Prostate gland (tissue), 2 donors: ENCODE measurements at places on chromosomes 12 and 14. TPM values are rescaled to one million over a fixed set of nuclear protein-coding genes. Genes with fewer than 3 reads are reported as not detected.
A peak's percentile ranks its signal among the peaks of the same experiment; 100 is the strongest.

TAS2R19 gene
- total RNA-seq = 6.1 TPM

ACOT2 gene
- total RNA-seq = 37.4 TPM

E2F7 gene
- 0.36 TPM for total RNA-seq

C12orf54 gene
- total RNA-seq = not detected

GPR84 gene
- total RNA-seq = 0.97 TPM

CORO1C gene
- total RNA-seq = 34.9 TPM

TSHR gene
- total RNA-seq = 0.23 TPM

ACSS3 gene
- total RNA-seq = 24.3 TPM

DNA sequence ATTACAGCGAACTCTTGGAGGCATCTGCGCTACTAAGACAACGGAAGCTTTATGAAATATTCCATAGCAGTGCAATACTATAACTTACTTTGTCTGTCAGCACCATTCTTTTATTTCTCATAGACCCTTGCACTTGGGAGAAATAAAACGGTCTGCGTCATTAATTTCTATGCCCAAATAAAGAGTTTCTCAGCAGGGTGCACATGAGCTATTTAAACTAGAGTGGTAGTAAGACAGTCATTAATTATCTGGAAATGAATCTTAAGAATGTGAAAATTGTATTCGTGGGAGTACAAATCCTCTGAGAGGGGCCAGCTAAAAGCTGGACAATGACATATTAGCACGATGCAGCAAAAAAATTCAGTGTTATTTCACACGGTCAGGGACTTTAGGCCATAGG lies 903.4 kb upstream of the FOXG1 start:
- H3K27me3 ChIP-seq = no peaks in the 10 kb centered on the region
- H3K27ac ChIP-seq = no peak overlapping the region
- H3K4me3 ChIP-seq = no peak overlapping the region

- no peak overlapping the region for H3K27ac ChIP-seq
- H3K27me3 ChIP-seq = no peaks in the 10 kb centered on the region
- no peak for DNase-seq
- no peaks in the 10 kb centered on the region for H3K4me1 ChIP-seq
- no peaks in the 10 kb centered on the region for H3K36me3 ChIP-seq
- H3K4me3 ChIP-seq = no peak overlapping the region
Observed at GRCh38 chr12:64797156-64797555, 27.3 kb upstream of the TBC1D30 start.

DNA sequence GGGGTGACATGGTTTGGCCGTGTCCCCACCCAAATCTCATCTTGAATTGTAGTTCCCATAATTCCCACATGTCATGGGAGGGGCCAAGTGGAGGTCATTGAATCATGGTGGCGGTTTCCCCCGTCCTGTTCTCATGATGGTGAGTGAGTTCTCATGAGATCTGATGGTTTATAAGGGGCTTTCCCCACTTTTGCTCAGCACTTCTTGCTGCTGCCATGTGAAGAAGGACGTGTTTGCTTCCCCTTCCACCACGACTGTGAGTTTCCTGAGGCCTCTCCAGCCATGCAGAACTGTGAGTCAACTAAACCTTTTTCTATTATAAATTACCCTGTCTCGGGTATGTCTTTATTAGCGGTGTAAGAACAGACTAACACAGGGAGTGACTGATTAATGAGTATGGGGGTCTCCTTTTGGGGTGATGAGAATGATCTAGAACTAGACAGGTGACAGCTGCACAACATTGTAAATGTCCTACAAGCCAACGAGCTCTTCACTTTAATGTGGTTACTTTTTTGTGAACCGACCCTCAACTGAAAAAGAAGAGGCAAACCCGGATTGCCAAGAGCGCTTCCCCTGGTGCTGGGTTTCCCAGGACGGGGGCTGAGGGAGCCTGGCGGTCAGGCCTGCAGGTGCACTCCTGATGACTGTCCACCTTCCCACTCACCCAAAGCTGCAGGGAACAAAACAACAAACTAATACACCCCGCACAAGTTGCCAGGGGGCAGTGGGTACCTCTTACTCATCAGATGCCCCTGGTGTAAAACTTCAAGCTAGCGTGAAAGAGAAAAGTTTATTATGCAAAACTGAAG lies 90.1 kb downstream of the NCOR2 start:
- H3K27me3 ChIP-seq = no peaks in the 10 kb centered on the region
- H3K4me3 ChIP-seq = no peak overlapping the region

GRCh38 chr12:131943389-131943788 lies 6.4 kb upstream of the EP400 start:
- H3K27me3 ChIP-seq = no peaks in the 10 kb centered on the region
- H3K27ac ChIP-seq = no peak overlapping the region

DNA sequence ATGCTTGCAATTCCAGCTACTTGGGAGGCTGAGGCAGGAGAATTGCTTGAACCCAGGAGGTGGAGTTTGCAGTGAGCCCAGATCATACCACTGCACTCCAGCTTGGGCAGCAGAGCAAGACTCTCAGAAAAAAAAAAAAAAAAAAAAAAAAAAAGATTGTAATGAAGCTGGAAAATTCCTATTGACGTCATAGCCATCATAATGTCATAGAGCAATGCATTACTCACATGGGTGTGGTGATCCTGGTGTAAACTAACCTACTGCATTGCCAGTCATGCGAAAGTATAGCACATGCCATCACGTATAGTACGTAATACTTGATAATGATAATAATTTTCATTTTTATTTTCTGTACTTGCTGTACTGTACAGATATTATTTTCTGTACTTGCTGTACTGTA lies 42.7 kb upstream of the NID2 start:
- H3K36me3 ChIP-seq = no peaks in the 10 kb centered on the region
- H3K4me1 ChIP-seq = peaks cover 3% of the 10 kb centered on the region
- no peak for DNase-seq
- H3K27ac ChIP-seq = no peak overlapping the region
- no peak overlapping the region for H3K4me3 ChIP-seq
- no peaks in the 10 kb centered on the region for H3K27me3 ChIP-seq

- no peaks in the 10 kb centered on the region for H3K27me3 ChIP-seq
- no peak for DNase-seq
- no peak overlapping the region for H3K4me3 ChIP-seq
- H3K4me1 ChIP-seq = no peaks in the 10 kb centered on the region
Observed at GRCh38 chr12:56071648-56072047, 8.3 kb upstream of the ERBB3 start.

GRCh38 chr12:65779091-65779642 lies 45.1 kb upstream of the HMGA2 start:
- no peaks in the 10 kb centered on the region for H3K27me3 ChIP-seq
- no peak overlapping the region for H3K27ac ChIP-seq
- no peaks in the 10 kb centered on the region for H3K4me1 ChIP-seq
- no peak for DNase-seq

GRCh38 chr14:68316078-68316868 lies 476.6 kb downstream of the ZFP36L1 start:
- H3K4me3 ChIP-seq = no peak overlapping the region
- no peak overlapping the region for H3K27ac ChIP-seq
- no peaks in the 10 kb centered on the region for H3K4me1 ChIP-seq
- no peaks in the 10 kb centered on the region for H3K36me3 ChIP-seq
- DNase-seq = no peak

GRCh38 chr14:91310606-91311283 lies 66.2 kb upstream of the GPR68 start:
- H3K4me1 ChIP-seq = no peaks in the 10 kb centered on the region
- no peak overlapping the region for H3K27ac ChIP-seq
- H3K36me3 ChIP-seq = no peaks in the 10 kb centered on the region
- H3K27me3 ChIP-seq = no peaks in the 10 kb centered on the region
- no peak for DNase-seq

- no peak overlapping the region for H3K27ac ChIP-seq
- no peaks in the 10 kb centered on the region for H3K4me1 ChIP-seq
- H3K27me3 ChIP-seq = no peaks in the 10 kb centered on the region
- DNase-seq = no peak
- H3K36me3 ChIP-seq = no peaks in the 10 kb centered on the region
Observed at GRCh38 chr12:100908501-100908900, 113.9 kb downstream of the ANO4 start.

- peak overlapping the region; percentile 84 for H3K27ac ChIP-seq
- H3K36me3 ChIP-seq = no peaks in the 10 kb centered on the region
- H3K4me3 ChIP-seq = peak overlapping the region; percentile 37
- no peak for DNase-seq
- no peaks in the 10 kb centered on the region for H3K4me1 ChIP-seq
Observed at GRCh38 chr14:23183158-23183470, 346 bp downstream of the SLC7A8 start.

GRCh38 chr14:97641827-97642226 lies 844.6 kb downstream of the VRK1 start:
- H3K27me3 ChIP-seq = no peaks in the 10 kb centered on the region
- no peaks in the 10 kb centered on the region for H3K4me1 ChIP-seq
- no peak for DNase-seq
- H3K27ac ChIP-seq = no peak overlapping the region
- H3K36me3 ChIP-seq = no peaks in the 10 kb centered on the region

GRCh38 chr14:88559852-88560251 lies 3.0 kb upstream of the ZC3H14 start:
- no peaks in the 10 kb centered on the region for H3K36me3 ChIP-seq
- H3K4me3 ChIP-seq = no peak overlapping the region
- no peak for DNase-seq

DNA sequence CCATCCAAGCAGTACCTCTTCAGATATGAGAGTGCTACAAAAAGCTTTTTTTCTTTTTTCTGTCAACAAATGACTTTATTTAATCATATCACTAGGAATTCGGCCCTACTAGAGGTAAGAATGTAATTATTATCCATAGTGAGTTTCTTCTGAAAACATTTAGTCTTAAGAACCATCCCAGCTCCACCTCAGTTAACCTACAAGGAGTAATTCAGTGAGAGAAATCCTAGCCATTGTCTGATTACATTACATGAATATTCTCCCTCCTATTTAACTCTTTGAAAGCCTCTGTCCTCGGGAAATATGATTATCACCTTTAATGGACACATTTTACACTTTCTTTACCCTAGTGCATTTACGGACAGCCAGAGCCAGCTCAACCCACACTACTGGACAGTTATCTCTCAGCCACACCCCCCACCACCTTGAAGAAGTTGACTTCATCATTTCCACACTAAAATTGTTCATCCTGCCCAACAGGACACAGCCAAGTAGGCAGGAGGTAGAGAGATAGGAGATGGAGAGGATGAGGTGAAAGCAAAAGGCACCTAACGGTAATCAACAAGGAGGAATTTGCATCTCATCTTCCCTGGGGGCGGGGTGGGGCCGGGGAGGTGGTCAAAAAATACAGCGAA lies 1.3 kb downstream of the PPFIA2 start:
- H3K27ac ChIP-seq = no peak overlapping the region
- no peaks in the 10 kb centered on the region for H3K27me3 ChIP-seq
- no peak for DNase-seq
- no peaks in the 10 kb centered on the region for H3K36me3 ChIP-seq
- H3K4me3 ChIP-seq = no peak overlapping the region
- no peaks in the 10 kb centered on the region for H3K4me1 ChIP-seq

DNA sequence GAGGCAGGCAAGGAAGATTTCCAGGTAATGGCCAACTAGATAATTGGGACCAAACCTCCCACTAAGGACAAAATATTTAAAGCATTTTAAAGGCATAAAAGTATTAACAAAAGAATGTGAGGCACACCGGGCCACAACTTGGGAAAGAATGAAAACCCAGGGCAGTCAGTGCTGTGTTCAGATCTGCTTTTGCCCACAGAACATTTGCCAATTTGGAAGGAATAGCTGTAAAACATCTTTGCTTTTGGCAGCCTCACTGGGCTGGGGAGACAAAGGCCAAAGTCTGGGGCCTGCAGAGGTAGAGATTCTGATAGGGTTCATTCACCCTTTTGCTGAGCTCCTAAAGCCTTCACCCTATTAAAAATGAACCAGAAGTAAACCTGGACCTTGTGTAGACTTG lies 82.3 kb downstream of the SYNE3 start:
- no peak overlapping the region for H3K27ac ChIP-seq
- H3K4me3 ChIP-seq = no peak overlapping the region
- H3K4me1 ChIP-seq = no peaks in the 10 kb centered on the region
- no peak for DNase-seq

- no peaks in the 10 kb centered on the region for H3K4me1 ChIP-seq
- H3K36me3 ChIP-seq = no peaks in the 10 kb centered on the region
- H3K4me3 ChIP-seq = peak within 1 kb of the TSS; percentile 58
- peak within 1 kb of the TSS; percentile 32 for H3K27ac ChIP-seq
Observed at GRCh38 chr12:124993626-124994436, at the start of gene BRI3BP. Gene BRI3BP, plus strand, starts transcription at chr12:124993645. Its CDS starts 146 bp downstream, at chr12:124993791.

DNA sequence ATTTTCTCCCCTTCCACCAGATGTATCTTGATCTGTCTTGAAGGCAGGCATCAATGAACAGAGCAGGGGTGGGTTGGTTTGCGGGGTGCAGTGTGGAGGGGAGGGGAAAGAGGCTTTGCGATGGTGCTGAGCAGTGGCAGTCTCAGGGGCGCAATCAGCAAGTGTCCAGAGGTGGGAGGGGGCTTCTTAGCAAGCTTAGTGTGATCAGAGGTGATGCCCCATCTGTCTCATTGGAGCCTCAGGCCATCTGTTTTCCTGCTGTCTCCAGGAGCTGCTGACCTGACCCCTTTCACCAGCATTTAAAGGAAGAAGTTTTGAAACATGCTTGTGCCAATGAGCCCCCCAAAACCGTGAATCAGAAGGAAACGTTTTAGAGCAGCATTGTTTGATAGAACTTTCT lies 187.7 kb upstream of the LHX5 start:
- H3K36me3 ChIP-seq = no peaks in the 10 kb centered on the region
- H3K27me3 ChIP-seq = peaks cover 6% of the 10 kb centered on the region
- no peak overlapping the region for H3K4me3 ChIP-seq
- DNase-seq = no peak

DNA sequence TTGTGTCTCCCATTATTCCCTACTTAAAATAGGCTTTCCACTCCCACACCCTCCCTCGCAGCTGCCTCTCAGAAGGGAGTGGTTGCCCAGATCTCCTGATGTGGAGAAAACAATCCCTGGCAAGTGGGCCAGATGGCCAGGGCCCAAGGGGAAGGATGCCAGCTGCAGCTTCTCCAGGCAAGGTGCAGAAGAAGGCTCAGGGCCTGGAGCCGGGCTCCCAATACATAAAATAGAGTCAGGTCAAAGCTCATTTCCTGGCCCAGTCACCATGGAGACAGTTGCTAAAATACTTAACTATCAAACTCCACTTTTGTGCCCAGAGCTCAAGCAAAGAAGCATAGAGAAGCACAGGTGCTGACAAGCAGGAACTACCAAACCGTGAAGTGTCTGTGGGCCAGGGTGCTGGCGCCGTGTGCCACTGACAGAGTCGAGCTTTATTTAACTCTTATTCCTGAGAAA lies 45.7 kb upstream of the ITPR2 start:
- H3K27ac ChIP-seq = no peak overlapping the region
- H3K36me3 ChIP-seq = no peaks in the 10 kb centered on the region
- H3K27me3 ChIP-seq = no peaks in the 10 kb centered on the region
- DNase-seq = peak; percentile 79
- H3K4me3 ChIP-seq = no peak overlapping the region

- no peaks in the 10 kb centered on the region for H3K36me3 ChIP-seq
- no peaks in the 10 kb centered on the region for H3K27me3 ChIP-seq
- peak overlapping the region; percentile 91 for H3K27ac ChIP-seq
- H3K4me3 ChIP-seq = peak overlapping the region; percentile 79
- peak; percentile 30 for DNase-seq
- no peaks in the 10 kb centered on the region for H3K4me1 ChIP-seq
Observed at GRCh38 chr12:2891240-2892053, 756 bp downstream of the TULP3 start.
